ENCODE measurements at places on chromosomes 16 and 17. TPM values are rescaled to one million over a fixed set of nuclear protein-coding genes. Genes with fewer than 3 reads are reported as not detected.

DNA sequence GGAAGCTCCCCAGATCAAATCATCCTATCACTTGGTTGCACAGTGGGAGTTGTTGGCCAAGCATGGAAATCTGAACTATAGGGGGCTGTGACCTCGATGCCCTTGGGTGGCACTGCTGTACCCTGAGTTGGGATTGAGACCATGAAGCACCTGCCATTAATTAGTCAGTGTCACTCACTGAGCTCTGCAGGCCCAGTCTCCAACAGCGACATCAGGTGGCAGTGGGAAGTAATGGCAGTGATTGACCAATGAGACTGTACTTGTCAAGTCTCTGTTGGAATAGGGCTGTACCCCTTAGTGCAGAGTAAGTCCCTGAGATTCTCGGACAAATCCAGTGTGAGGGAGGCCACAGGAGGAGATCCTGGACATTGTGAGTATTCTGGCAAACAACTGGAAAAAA lies 118.0 kb upstream of the RPL38 start:
- no peak overlapping the region for H3K4me3 ChIP-seq
- no peaks in the 10 kb centered on the region for H3K4me1 ChIP-seq
- DNase-seq: no peak

HIGD1B gene
- total RNA-seq: not detected

SDR42E2 gene
- total RNA-seq: not detected

DNA sequence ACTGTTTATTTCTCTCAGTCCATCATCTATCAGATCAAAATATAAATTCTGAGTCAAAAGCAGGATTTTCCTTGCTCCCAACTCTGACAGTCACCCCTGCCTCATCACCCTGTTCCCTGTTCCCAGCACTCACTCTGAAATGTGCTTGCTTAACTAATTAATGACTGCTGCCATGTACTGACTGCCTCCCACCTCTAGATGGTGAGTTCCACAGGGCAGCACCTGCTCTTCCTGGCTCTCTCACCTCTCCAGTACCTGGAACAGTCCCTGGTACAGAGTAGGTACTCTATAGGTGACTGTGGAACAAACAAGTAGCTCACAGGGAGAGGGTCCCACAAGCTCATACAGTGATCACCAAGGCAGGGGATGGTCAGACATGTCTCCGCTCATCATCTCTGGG lies 114.3 kb upstream of the C16orf82 start:
- H3K27me3 ChIP-seq: peaks cover 39% of the 10 kb centered on the region
- H3K4me3 ChIP-seq: no peak overlapping the region
- H3K4me1 ChIP-seq: no peaks in the 10 kb centered on the region
- H3K27ac ChIP-seq: no peak overlapping the region

FN3K gene
- 30.3 TPM for total RNA-seq

DNA sequence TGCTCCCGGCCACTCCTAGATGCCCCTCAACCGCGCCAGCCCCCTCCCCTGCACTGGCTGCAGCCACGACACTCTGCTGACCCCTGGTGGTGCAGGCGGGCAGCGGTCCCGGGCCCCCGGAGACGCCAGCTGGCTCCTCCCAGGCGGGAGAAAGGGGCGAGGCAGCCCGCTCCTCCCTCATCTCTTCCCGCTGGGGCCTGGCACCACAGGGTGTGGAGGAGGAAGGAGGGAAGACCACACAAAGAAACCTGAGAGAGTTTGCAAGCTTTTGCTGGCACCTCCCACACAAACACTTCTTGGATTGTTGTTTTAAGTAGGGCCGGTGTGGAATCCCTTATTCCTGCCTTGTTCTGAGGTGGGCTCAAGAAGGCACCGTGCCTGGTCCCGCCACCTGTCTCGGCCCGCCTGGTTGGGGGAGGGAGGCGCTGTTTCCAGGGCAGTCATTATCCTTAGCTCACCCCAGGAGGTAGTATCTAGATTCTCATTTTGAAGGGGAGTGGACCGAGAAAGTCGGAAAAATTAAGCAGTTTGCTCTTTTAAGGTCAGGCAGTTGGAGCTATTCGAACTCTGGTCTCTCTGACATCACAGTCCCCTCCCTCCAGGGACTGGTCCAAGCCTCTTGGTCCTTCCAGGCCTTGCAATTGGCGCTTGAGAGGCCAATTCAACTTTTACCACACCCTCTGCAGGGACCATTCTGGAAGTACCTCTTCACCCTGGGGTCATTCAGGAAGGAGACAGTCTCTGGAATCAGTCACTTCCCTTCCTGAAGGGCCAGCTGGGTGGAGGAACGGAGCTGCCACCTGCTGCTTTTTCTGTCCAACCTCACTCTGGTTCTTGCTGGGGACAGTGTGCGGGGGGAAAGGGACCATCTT lies 959 bp upstream of the ANKRD13B start:
- peak; percentile 97 for DNase-seq
- peak overlapping the region; percentile 94 for H3K27ac ChIP-seq
- H3K4me3 ChIP-seq: peak overlapping the region; percentile 90
- peaks cover 28% of the 10 kb centered on the region for H3K4me1 ChIP-seq
- no peaks in the 10 kb centered on the region for H3K27me3 ChIP-seq
- no peaks in the 10 kb centered on the region for H3K36me3 ChIP-seq

- no peaks in the 10 kb centered on the region for H3K27me3 ChIP-seq
- no peak for DNase-seq
- no peaks in the 10 kb centered on the region for H3K36me3 ChIP-seq
- H3K27ac ChIP-seq: no peak overlapping the region
Observed at GRCh38 chr17:66552371-66552770, 250.0 kb downstream of the PRKCA start.

ST6GALNAC2 gene
- total RNA-seq: 10.4 TPM

- H3K4me1 ChIP-seq: peaks cover 29% of the 10 kb centered on the region
- H3K4me3 ChIP-seq: no peak overlapping the region
- no peak overlapping the region for H3K27ac ChIP-seq
- H3K27me3 ChIP-seq: peaks cover 20% of the 10 kb centered on the region
- DNase-seq: no peak
Observed at GRCh38 chr16:87276091-87276701, 41.0 kb downstream of the C16orf95 start.

PRR35 gene
- 0.12 TPM for total RNA-seq

DNA sequence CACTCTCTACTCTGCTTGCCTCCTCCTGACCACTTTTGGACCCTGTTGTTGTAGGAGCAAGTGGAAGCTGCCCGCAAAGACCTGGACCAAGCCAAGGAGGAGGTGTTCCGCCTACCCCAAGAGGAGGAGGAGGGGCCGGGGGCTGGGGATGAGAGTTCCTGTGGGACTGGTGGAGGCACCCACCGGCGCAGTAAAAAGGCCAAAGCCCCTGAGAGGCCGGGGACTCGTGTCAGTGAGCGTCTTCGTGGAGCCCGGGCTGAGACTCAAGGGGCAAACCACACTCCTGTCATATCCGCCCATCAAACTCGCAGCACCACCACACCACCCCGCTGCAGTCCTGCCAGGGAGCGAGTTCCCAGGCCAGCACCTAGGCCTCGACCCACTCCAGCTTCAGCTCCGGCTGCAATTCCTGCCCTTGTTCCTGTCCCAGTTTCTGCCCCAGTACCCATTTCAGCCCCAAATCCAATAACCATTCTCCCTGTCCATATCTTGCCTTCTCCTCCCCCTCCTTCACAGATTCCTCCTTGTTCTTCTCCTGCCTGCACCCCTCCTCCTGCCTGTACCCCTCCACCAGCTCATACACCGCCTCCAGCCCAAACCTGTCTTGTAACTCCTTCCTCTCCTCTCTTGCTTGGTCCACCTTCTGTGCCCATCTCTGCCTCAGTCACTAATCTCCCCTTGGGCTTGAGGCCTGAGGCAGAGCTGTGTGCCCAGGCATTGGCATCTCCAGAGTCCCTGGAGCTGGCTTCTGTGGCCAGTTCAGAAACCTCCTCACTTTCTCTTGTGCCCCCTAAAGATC lies 11.0 kb upstream of the PHKG2 start:
- peaks cover 13% of the 10 kb centered on the region for H3K4me1 ChIP-seq
- no peak for DNase-seq
- H3K27me3 ChIP-seq: no peaks in the 10 kb centered on the region
- peak overlapping the region; percentile 59 for H3K27ac ChIP-seq
- no peak overlapping the region for H3K4me3 ChIP-seq

GRCh38 chr17:78238823-78239488 lies 7.5 kb downstream of the TMEM235 start:
- H3K27me3 ChIP-seq: peaks cover 2% of the 10 kb centered on the region
- no peak overlapping the region for H3K27ac ChIP-seq
- H3K36me3 ChIP-seq: no peaks in the 10 kb centered on the region

DNA sequence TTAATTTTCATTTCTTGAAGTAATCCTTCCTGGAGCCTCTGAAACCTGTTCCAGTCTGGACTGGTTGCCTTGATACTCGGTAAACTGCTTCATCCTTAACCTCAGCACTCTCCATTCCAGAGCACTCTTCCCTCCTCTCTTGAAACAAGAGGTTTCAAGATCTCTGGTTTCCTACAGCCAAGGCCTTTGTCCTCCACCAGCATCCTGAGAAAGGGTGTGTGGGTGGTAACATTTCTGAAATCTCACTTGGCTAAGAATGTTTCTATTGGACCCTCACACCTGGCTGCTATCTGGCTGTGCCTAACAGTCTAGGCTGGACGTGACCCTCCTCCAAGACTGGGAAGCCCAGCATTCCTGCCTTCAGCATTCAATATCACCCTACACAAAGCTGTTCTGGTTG lies 99.7 kb downstream of the CYTH1 start:
- peaks cover 10% of the 10 kb centered on the region for H3K4me1 ChIP-seq
- peaks cover 14% of the 10 kb centered on the region for H3K36me3 ChIP-seq
- H3K4me3 ChIP-seq: no peak overlapping the region

All from type B pancreatic cell (in vitro differentiated cells).